ENCODE measurements at places on chromosomes 11 and 22.

GRCh38 chr11:35419830-35420333 lies 524 bp upstream of the SLC1A2 start:
- no peak for DNase-seq

- no peak for DNase-seq
Observed at GRCh38 chr11:29317694-29318093, 699.1 kb downstream of the KCNA4 start.

DNA sequence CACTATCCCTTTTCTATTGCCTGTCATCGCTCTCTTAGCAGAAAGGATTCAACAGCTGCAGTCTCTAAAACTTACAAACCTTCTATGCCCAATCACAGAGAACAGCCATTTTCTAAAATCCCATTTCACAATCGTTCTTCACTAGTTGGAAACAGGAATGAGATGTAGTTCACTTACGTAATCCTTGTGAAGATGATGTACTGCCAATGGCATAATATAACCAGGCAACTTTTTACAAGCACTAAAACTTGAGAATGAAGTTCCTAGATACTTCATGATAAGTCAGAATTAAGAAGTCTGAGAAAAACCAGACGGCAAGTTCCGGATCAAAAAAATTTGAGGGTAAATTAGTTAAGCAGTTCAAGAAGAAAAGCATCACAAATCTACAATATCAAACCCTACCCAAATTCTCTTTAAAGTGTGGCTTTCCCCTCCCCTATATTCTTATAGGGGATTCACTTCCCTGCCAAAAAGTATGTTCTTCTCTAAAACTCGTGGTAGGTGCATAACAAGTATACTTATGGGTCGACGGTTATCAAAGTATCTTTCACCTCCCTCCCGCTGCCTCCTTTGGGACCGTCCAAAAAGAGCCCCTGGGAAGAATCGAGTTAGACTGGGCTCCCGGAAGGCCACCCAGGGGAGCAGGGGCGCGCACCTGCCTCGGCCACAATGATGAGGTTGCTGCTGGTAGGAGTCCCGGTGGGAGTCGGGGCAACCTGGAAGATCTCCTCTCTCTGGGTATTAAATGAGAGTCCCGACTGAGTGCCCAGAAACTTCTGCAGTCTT lies 666 bp downstream of the MSANTD4 start:
- no peak for DNase-seq

DNA sequence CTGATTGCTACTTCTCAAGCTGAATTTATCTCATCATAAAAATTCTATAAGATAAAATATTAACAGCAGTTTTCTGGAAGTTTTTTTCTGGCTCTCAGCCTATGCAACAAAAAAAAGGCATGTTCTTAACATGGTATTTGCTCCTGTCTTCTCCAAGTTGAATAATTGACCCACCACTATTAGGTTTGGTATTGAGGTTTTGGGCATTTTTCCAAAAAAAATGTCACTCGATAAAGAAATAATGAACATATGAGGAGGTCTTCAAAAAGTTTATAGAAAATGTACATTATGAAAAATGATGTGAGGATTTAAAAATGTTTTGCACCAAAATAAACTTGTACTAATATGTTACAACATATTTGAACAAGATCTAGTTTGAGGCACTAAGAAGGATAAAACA lies 808.6 kb upstream of the RAG2 start:
- no peak for DNase-seq

GRCh38 chr11:128531588-128531987 lies 55.8 kb downstream of the ETS1 start:
- no peak for DNase-seq

DNA sequence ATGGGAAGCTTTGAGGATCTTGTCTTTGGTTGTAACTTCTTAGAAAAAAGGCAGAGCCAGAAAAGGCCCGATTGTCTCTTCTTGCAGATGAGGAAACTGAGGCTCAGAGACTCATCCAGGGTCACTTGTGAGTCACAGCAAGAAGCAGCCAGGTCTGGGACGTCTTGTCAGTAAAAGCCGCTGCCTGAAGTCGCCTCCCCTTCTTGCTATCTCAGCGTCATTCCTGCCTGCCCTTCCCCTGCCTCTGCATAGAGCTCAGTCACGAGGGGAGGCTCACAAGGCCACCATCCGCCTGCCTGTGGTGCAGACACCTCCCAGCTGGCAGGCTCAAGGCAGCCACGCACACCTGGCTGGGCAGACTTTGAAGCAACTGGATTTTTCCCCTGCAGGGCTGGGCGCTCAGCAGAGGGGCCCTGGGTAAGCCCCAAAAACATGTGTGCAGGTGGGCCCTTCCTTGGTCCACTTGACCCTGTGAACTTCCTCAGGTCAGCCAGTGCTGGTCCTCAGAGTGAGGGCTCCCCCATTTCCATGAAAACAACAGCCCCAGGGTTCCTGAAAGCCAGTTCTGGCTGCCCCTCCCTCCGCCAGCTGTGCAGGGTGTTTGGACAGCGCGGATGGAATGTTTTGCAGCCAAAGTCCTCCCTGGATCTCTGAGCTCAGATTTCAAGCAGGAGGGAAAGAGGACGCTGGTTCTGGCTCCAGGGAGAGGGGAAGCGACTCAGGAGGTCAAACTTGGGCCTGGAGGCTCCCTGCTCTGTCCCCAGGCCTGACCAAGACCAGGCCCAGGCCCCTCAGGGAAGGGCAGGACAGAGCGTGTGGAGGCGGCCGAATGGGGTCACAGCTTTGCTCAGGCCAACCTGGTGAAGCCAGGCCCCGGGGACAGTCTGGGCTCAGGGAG lies 6.0 kb upstream of the RAB3IL1 start:
- no peak for DNase-seq

DNA sequence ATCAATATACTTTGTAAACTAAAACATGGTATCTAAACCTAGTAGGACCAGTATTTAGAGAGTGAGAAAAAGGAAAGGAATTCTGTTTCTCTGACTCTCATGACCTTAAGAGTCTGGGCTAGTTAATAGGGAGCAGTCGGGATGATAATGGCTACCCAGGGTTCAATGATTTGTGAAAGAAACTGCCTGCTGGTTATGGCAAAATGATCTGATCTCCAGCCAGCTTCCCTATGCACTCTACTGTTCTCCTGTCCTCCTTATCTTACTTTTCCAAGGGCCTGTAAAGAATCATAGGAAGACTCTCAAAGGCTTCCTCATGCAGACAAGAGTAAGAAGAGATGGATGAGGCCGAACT lies 193.1 kb upstream of the PITPNB start:
- DNase-seq = no peak

- no peak for DNase-seq
Observed at GRCh38 chr11:65981101-65981740, 19.7 kb downstream of the SART1 start.

- DNase-seq = no peak
Observed at GRCh38 chr11:27648840-27649239, 51.4 kb downstream of the BDNF start.

- DNase-seq = no peak
Observed at GRCh38 chr11:2383852-2384804, 7.0 kb downstream of the CD81 start.

DNA sequence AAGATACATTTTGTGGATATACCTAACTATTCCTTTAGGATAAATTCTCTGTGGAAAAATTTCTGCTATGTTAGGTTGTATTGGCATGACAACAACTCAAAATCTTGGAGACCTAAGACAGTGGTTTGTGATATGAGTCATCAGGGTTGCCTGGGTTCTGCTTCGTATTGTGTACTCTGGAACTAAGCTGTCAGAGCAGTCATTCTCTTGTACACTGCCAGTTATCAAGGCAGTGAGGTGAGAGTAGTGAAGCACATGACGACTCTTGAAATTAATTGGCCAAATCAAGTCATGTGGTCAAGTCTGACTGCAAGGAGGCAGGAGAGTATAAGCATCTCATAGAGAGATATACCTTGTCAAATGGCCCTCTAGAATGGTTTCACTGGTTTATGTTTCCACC lies 104.4 kb downstream of the FANCF start:
- no peak for DNase-seq

GRCh38 chr11:111123463-111124398 lies 121.8 kb upstream of the POU2AF2 start:
- no peak for DNase-seq

DNA sequence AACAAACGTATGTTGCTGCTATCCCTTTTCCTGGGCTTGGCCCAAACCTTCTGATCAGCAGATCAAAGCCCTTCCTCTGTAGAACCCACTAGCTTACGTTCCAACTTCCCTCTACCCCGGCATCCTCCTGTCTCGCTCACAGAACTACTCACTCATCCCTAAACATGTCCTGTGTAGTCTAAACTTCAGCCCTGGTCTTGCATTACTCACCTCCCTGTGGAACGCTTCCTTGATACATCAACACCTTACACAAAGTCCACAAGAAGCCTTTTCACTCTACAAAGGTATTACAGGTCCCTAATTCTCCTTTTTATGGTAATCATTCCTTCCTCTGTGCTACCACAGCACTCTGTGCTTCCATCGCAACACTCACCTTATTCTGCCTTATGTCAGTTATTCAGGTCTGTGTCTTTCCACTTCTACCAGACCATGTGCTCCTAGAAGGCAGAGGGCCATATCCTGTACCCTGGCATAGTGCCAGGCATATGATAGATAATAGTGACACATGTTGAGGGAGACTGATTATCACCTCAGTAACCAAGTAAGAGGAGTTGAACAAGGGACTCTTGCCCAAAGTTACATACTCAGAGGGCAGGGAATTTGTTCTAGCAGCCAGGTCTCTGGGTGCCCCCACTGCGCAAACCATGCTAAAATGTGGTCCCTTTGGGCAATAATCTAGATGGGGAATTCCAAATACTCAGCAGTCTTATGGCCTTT lies 41.6 kb downstream of the USP35 start:
- no peak for DNase-seq

- no peak for DNase-seq
Observed at GRCh38 chr11:108622341-108622740, 28.8 kb upstream of the EXPH5 start.

- DNase-seq = no peak
Observed at GRCh38 chr11:108525161-108525560, 27.0 kb upstream of the POGLUT3 start.

DNA sequence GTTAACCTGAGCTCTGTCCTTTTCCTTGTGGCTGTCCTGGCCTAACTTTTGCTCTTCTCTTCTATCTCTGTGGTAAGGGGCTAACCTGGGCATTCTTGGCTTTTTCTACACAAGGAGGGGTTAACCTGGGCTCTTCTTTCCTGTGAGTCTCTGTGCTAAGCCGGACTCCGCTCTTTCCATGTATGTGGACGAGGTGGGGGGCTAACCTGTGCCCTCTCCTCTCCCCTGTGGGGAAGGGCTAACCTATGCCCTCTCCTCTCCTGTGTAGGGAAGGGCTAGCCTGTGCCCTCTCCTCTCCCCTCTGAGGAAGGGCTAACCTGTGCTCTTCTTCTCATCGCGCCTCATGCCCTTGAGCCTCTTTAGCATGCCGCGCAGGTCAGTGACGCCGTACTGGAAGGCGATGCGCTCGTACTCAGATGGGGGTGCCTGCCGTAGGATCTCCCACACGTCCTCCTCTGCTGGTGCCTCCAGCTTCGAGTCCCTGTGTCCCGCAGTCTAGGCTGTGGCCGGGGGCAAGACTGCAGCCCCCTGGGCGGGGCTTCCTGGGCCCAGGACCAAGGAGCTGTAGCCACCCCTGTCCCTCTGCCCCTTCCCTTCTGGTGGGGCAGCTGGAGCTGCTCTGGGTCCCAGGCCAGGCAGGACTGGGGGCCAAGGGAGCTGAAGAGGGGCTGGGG lies 6.5 kb downstream of the MYBPC3 start:
- DNase-seq = no peak

GRCh38 chr22:41479671-41480396 lies 10.9 kb downstream of the ACO2 start:
- no peak for DNase-seq

DNA sequence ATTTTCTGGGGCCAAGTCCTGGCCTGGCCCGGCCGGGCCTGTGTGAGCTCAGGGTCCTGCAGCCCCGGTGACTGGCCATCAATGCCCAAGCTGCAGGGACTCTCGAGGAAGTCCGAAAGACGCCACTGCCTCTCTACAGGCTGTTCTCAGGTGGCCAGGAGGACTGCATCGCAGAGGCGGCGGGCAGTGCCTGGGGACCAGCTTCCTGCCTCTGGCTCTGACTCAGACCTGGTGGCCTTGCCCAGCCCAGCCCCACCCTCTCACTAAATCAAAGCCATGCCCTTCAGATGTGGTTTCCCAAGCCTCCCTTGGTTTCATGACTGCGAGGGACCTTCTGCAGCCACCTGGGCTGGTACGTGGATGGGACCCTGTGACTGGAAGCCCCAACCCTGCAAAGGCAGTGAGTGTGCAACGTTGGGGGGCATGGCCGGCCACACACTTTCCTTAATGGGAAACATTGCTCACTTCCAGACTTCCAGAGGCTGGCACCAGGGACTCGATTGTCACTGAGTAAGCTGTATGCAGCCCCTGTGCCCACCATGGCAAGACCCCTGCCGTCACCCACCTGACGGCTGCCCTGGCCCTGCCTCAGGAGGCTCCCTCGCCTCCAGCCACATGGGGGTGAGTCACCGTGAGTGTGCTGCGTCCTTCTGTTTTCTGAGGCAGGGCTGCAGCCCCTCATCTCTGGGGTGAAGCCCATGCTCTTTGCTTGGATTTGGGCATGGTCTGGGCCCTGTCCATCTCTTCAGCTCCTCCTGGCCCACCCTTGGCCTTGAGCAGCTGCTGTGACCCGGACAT lies 6.0 kb upstream of the FGF3 start:
- no peak for DNase-seq

GRCh38 chr11:109034339-109034696 lies 369.4 kb downstream of the DDX10 start:
- DNase-seq = no peak

DNA sequence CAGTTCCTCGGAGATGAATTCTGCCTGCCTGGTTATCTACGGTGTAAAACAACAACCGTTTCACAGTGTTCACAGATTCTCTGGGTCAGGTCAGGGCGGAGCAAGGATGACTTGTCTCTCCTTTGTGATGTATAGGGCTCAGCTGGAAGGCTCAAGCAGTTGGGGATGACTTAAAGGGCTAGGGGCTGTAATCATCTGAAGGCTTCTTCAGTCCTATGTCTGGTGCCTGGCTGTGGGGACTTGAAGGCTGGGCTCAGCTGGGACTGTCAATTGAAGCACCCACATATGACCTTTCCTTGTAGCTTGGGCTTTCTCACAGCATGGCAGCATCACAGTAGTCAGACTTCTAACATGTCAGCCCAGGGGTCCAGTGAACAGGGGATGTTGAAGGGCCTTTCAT lies 29.3 kb downstream of the EIF3F start:
- DNase-seq = no peak

DNA sequence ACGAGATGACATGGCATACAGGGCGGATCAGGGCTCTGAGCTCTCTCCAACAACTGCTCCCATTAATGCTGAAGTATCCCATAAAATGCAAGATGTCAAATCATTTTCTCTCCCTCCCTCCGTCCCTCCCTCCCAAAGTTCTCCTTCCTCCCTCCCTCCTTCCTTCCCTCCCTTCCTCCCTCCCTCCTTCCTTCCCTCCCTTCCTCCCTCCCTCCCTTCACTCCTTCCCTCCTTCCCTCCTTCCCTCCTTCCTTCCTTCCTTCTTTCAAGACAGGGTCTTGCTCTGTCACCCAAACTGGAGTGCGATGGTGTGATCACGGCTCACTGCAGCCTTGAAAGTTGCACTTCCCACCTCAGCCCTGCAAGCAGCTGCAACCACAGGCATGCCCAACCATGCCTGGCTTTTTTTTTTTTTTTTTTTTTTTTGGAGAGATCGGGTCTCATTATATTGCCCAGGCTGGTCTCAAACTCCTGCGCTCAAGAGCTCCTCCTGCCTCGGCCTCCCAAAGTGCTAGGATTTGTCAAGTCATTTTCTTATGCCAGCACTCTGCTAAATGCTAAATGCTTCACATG lies 38.2 kb downstream of the TXN2 start:
- DNase-seq = no peak
